CD14-positive monocyte (primary cell): ENCODE measurements at places on chromosomes 16 and 17. TPM values are rescaled to one million over a fixed set of nuclear protein-coding genes. Genes with fewer than 3 reads are reported as not detected.

The CFAP52 gene
- not detected for polyA plus RNA-seq

The CNTD1 gene
- polyA plus RNA-seq, result not detected

The CETP gene
- 1.3 TPM for polyA plus RNA-seq

The FTSJ3 gene
- polyA plus RNA-seq, result 9.2 TPM

The HOXB5 gene
- polyA plus RNA-seq, result not detected

The MLKL gene
- 63.0 and 136 TPM in 2 replicates for polyA plus RNA-seq
